ENCODE measurements at places on chromosomes 3 and 15.
A peak's percentile ranks its signal among the peaks of the same experiment; 100 is the strongest.

- peaks cover 33% of the 10 kb centered on the region for H3K4me1 ChIP-seq
- no peak overlapping the region for H3K4me3 ChIP-seq
- H3K27ac ChIP-seq = peak overlapping the region; percentile 48
- H3K27me3 ChIP-seq = no peaks in the 10 kb centered on the region
- H3K36me3 ChIP-seq = peaks cover 10% of the 10 kb centered on the region
- DNase-seq = no peak
Measured at GRCh38 chr3:195196266-195196665, 74.7 kb downstream of the XXYLT1 start.

GRCh38 chr3:40869013-40869412, 330.3 kb upstream of the CTNNB1 start:
- DNase-seq = no peak
- no peaks in the 10 kb centered on the region for H3K36me3 ChIP-seq
- no peak overlapping the region for H3K27ac ChIP-seq
- H3K4me1 ChIP-seq = no peaks in the 10 kb centered on the region
- peaks cover 4% of the 10 kb centered on the region for H3K27me3 ChIP-seq
- no peak overlapping the region for H3K4me3 ChIP-seq

GRCh38 chr3:48129921-48130320, 58.3 kb downstream of the CDC25A start:
- H3K4me3 ChIP-seq = no peak overlapping the region
- no peak overlapping the region for H3K27ac ChIP-seq
- no peaks in the 10 kb centered on the region for H3K4me1 ChIP-seq
- no peak for DNase-seq

GRCh38 chr3:172076212-172076611, 36.8 kb downstream of the FNDC3B start:
- no peak for DNase-seq
- H3K4me1 ChIP-seq = peaks cover 2% of the 10 kb centered on the region
- H3K27me3 ChIP-seq = no peaks in the 10 kb centered on the region
- no peak overlapping the region for H3K4me3 ChIP-seq

DNA sequence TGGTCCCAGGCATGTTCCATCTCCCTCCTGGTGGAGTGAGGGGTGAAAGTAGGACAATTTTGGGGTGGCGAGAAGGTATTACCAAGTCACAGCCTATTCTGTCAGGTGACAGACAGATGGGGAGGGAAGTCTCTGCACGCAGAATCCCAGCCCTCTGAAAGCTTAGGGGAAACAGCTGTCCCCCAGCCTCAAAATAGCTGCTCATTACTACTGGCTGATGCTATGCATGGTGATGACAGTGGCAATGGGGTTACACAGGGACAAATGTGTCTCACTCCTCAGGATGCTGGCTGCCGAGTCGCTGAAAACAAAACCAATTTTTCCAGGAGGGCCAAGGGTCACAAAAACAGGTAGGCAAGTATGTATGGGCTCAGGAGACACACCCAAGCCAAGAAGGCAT, 68.8 kb upstream of the OXTR start:
- H3K27me3 ChIP-seq = no peaks in the 10 kb centered on the region
- H3K4me1 ChIP-seq = no peaks in the 10 kb centered on the region
- H3K27ac ChIP-seq = no peak overlapping the region
- DNase-seq = no peak
- H3K36me3 ChIP-seq = no peaks in the 10 kb centered on the region

DNA sequence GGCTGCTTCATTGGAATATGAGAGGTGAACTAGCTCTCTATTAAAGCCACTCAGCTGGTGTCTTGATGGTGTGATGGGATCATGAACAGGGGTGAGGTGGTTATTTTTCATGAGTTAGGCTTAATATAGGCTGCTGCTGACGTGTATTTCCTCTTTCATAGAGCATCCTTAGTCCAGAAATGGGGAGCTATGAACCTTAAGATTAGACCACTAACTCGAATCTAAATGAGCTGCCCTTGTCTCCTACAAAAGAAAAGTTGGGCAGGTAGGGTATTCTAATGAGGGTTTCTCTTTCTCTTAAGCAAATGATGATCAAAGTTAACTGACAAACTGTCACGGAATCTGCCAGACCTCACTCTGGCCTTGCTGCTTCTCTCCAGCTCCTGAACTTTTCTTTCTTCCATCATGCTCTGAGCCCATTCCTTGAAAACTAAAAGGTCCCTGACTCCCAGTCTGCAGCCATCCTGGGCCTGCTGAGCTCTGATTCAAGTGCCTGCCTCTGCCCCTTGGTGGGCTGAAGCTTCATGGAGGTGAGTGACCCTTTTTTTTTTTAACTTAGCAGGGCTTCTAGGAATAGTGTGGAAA, at the start of gene TRIM69:
TSS of gene TRIM69 (plus strand) at position 348 of the 585 bp plus-strand sequence. CDS start at position 525, 177 bp downstream.
- H3K27me3 ChIP-seq = no peaks in the 10 kb centered on the region
- H3K4me1 ChIP-seq = peaks cover 68% of the 10 kb centered on the region
- peaks cover 26% of the 10 kb centered on the region for H3K36me3 ChIP-seq
- no peak for DNase-seq

GRCh38 chr3:189466004-189466403, 165.2 kb upstream of the TP63 start:
- no peak overlapping the region for H3K27ac ChIP-seq
- no peaks in the 10 kb centered on the region for H3K36me3 ChIP-seq
- H3K4me3 ChIP-seq = no peak overlapping the region
- peaks cover 3% of the 10 kb centered on the region for H3K4me1 ChIP-seq
- H3K27me3 ChIP-seq = no peaks in the 10 kb centered on the region
- no peak for DNase-seq

GRCh38 chr15:81723113-81723651, 322.6 kb downstream of the MEX3B start:
- no peak overlapping the region for H3K4me3 ChIP-seq
- H3K36me3 ChIP-seq = no peaks in the 10 kb centered on the region
- no peaks in the 10 kb centered on the region for H3K4me1 ChIP-seq
- no peak for DNase-seq

DNA sequence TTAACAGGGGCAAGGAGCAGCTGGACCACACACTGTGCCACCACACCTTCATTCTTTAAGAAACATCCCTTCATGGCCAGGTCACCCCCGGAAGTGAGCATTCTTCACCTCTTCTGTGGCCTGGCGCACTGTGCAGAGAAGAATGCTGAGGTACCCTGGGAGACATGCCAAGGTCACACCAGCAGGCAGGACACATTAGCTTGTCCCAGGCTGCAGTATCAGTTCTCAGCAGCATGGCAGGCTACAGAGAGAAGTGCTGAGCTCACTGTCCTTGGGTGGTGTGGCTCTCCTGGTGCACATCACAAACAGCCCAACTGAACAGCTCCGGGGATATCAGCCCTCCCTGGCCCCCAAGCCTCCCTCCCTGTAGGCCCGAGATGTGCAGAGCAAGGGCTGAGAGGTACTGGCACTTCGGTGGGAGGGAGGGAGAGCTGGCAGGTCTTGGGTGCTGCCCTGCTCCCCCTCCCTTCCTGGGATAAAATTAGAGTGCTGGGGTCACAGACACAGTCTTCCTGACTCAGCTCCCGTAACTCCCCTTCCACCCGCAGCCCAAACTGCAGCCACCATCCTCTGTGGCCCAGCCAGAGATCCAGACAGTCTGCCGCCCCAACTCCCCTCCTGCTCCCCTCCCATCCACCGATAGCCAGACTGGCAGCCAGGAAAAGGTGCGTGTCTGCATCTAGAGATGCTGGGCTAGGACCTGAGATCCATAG, 13.4 kb downstream of the SEMA7A start:
- no peaks in the 10 kb centered on the region for H3K27me3 ChIP-seq
- no peak for DNase-seq
- H3K27ac ChIP-seq = peak overlapping the region; percentile 64
- peaks cover 78% of the 10 kb centered on the region for H3K4me1 ChIP-seq

- no peaks in the 10 kb centered on the region for H3K36me3 ChIP-seq
- H3K27ac ChIP-seq = no peak overlapping the region
- H3K4me1 ChIP-seq = no peaks in the 10 kb centered on the region
Measured at GRCh38 chr3:141808586-141808985, 45.4 kb downstream of the GRK7 start.

- no peaks in the 10 kb centered on the region for H3K4me1 ChIP-seq
- H3K36me3 ChIP-seq = no peaks in the 10 kb centered on the region
- DNase-seq = no peak
- H3K27ac ChIP-seq = no peak overlapping the region
- no peak overlapping the region for H3K4me3 ChIP-seq
- no peaks in the 10 kb centered on the region for H3K27me3 ChIP-seq
Measured at GRCh38 chr3:34073111-34073510, 274.7 kb downstream of the PDCD6IP start.

DNA sequence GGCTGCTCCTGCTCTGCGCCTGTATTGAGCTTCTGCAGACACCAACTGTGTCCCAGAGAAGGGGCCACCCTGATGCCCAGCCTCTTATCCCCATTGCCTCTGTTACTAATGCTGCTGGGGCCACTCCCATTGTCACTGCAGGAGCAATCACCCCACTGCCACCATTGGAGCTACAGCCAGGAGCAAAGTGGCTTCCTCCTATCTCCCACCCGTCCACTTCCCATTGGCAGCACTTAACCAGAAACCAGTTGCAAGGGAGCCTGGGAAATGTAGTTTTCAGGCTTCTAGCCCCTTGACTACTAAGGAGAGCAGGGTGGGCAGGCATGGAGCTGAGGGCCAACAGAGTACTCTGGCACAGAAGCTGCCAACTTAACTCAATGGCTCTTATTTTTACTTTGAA, 55.9 kb upstream of the KLF13 start:
- no peak overlapping the region for H3K4me3 ChIP-seq
- peaks cover 35% of the 10 kb centered on the region for H3K4me1 ChIP-seq
- no peaks in the 10 kb centered on the region for H3K27me3 ChIP-seq
- no peak for DNase-seq
- H3K36me3 ChIP-seq = no peaks in the 10 kb centered on the region
- H3K27ac ChIP-seq = no peak overlapping the region

GRCh38 chr3:154584041-154584440, 154.1 kb upstream of the GPR149 start:
- H3K27me3 ChIP-seq = no peaks in the 10 kb centered on the region
- H3K27ac ChIP-seq = no peak overlapping the region
- no peaks in the 10 kb centered on the region for H3K36me3 ChIP-seq
- H3K4me3 ChIP-seq = no peak overlapping the region

GRCh38 chr3:105905328-105905727, 36.5 kb upstream of the CBLB start:
- no peaks in the 10 kb centered on the region for H3K27me3 ChIP-seq
- no peak for DNase-seq
- peaks cover 12% of the 10 kb centered on the region for H3K4me1 ChIP-seq
- H3K36me3 ChIP-seq = no peaks in the 10 kb centered on the region
- no peak overlapping the region for H3K27ac ChIP-seq

GRCh38 chr15:69074001-69074842, 59.7 kb downstream of the NOX5 start:
- no peaks in the 10 kb centered on the region for H3K36me3 ChIP-seq
- H3K27me3 ChIP-seq = peaks cover 47% of the 10 kb centered on the region
- H3K4me3 ChIP-seq = peak overlapping the region; percentile 32
- no peak for DNase-seq

- no peak overlapping the region for H3K4me3 ChIP-seq
- no peaks in the 10 kb centered on the region for H3K4me1 ChIP-seq
- H3K27ac ChIP-seq = no peak overlapping the region
- no peaks in the 10 kb centered on the region for H3K27me3 ChIP-seq
- no peak for DNase-seq
Measured at GRCh38 chr3:29577250-29577649, 296.4 kb downstream of the RBMS3 start.

GRCh38 chr3:10194328-10195071, 29.8 kb downstream of the IRAK2 start:
- H3K27ac ChIP-seq = peak overlapping the region; percentile 95
- peaks cover 93% of the 10 kb centered on the region for H3K4me1 ChIP-seq
- no peaks in the 10 kb centered on the region for H3K27me3 ChIP-seq
- peak; percentile 57 for DNase-seq
- no peaks in the 10 kb centered on the region for H3K36me3 ChIP-seq

DNA sequence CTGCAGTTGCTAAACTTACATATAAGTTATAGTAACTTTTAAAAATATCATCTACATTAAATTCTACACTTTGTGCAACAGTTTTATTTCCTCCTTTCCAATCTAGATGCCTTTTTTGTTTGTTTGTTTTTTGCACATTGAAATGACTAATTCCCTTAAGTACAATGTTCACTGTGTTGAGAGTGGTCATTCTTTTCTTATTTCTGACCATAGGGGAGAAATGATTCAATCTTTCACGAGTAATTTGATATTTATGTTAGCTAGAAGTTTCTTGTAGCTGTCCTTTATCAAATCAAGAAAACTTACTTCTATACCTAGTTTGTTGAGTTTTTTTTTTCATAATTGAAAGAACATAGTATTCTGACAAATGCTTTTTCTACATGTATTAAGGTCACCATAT, 85.0 kb upstream of the CBLB start:
- H3K27ac ChIP-seq = no peak overlapping the region
- DNase-seq = no peak
- H3K4me1 ChIP-seq = no peaks in the 10 kb centered on the region
- H3K36me3 ChIP-seq = peaks cover 1% of the 10 kb centered on the region
- no peak overlapping the region for H3K4me3 ChIP-seq

- no peaks in the 10 kb centered on the region for H3K36me3 ChIP-seq
- no peaks in the 10 kb centered on the region for H3K27me3 ChIP-seq
- H3K27ac ChIP-seq = peak overlapping the region; percentile 89
- peaks cover 21% of the 10 kb centered on the region for H3K4me1 ChIP-seq
Measured at GRCh38 chr3:177427540-177427939, 230.3 kb upstream of the TBL1XR1 start.

DNA sequence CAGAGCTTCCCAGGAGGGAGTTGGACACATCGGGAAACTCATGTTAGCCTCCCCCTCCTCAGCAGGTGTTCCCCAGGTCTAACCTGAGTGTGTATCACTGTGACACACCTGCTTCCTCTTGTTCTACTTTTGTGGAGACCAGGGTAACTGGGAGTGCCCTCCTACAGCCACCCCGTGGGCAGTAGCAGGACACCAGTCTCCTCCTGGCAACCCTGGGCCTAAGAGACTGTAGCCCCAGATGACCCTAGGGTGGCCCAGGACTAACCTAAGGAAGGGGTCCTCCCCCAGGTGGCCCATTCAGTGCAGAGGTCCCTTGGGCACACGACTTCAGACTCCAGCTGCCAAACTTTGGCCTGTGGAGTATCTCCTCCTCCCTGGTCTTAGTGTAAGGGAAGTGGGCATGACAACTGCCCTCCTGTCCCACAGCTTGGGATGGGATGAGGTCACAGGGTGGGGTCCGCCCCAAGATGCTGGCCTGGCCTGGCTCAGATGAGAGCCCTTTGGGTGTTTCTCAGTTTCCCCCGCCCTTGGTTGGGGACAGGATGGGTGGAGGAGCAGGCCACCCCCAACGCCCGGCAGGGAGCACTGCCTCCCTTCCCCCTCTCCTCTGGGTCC, 4.8 kb downstream of the CSK start:
- peak overlapping the region; percentile 95 for H3K4me3 ChIP-seq
- H3K27ac ChIP-seq = peak overlapping the region; percentile 99
- no peaks in the 10 kb centered on the region for H3K27me3 ChIP-seq
- H3K4me1 ChIP-seq = peaks cover 66% of the 10 kb centered on the region
- peaks cover 62% of the 10 kb centered on the region for H3K36me3 ChIP-seq

GRCh38 chr3:110624576-110624975, 447.0 kb upstream of the NECTIN3 start:
- no peaks in the 10 kb centered on the region for H3K27me3 ChIP-seq
- no peak overlapping the region for H3K4me3 ChIP-seq
- DNase-seq = no peak
- peaks cover 13% of the 10 kb centered on the region for H3K4me1 ChIP-seq

- no peak overlapping the region for H3K4me3 ChIP-seq
- peaks cover 6% of the 10 kb centered on the region for H3K36me3 ChIP-seq
- no peak overlapping the region for H3K27ac ChIP-seq
- no peak for DNase-seq
- H3K27me3 ChIP-seq = no peaks in the 10 kb centered on the region
Measured at GRCh38 chr3:128313935-128314334, 152.8 kb downstream of the DNAJB8 start.

- H3K4me1 ChIP-seq = peaks cover 56% of the 10 kb centered on the region
- peak overlapping the region; percentile 96 for H3K27ac ChIP-seq
- peaks cover 44% of the 10 kb centered on the region for H3K36me3 ChIP-seq
- peaks cover 2% of the 10 kb centered on the region for H3K27me3 ChIP-seq
- no peak for DNase-seq
Measured at GRCh38 chr15:92882697-92883162, 17.4 kb upstream of the CHD2 start.

Data from activated naive CD8-positive, alpha-beta T cell treated with anti-CD3 and anti-CD28 coated beads, Interleukin-2, amount 50 U/mL, for 24 hours (primary cell).